Substantia nigra (tissue), 51 donors: ENCODE measurements at places on chromosomes 1 and 21.

GRCh38 chr1:230696722-230697437 lies 17.0 kb downstream of the AGT start:
- DNase-seq: no peak

GRCh38 chr1:68401506-68401905 lies 48.2 kb downstream of the RPE65 start:
- DNase-seq: no peak

DNA sequence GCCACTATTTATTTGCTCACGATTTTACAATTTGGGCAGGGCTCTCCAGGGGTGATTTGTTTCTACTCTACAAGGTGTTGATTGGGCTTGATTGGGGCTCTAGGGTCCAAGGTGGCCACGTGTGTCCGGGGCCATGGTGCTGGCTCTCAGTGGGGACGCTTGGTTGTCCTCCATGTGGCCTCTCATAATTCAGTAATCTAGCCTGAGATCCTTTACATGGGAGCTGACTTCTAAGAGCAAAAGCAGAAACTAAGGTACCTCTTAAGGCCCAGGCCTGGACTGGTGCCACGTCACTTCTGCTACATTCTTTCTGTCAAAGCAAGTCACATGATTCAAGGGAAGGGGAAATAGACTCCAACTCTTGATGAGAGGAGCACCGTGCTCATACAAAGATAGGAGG lies 8.1 kb upstream of the PSRC1 start:
- no peak for DNase-seq

GRCh38 chr1:235047331-235047871 lies 81.2 kb downstream of the TOMM20 start:
- no peak for DNase-seq

DNA sequence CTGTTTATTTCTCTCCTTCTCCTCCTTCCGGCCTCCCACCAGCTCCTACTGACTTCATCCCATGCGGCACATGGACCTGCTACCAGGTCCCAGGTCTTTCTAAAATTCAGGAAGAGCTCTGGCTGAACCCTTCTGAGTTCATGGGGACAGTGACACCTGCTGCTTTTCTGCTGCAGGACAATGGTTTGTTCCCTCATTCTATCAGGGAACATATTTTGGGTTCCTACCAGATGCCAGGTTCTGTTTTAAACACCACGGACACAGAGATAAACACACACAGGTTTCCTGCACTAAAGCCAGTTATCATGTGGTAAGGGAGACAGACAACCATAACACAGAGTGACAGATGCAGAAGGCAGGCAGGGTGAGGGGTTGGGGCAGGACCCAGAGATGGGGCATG lies 114.0 kb upstream of the RAB4A start:
- DNase-seq: no peak

- no peak for DNase-seq
Observed at GRCh38 chr1:181893937-181894336, 167.6 kb downstream of the ZNF648 start.

DNA sequence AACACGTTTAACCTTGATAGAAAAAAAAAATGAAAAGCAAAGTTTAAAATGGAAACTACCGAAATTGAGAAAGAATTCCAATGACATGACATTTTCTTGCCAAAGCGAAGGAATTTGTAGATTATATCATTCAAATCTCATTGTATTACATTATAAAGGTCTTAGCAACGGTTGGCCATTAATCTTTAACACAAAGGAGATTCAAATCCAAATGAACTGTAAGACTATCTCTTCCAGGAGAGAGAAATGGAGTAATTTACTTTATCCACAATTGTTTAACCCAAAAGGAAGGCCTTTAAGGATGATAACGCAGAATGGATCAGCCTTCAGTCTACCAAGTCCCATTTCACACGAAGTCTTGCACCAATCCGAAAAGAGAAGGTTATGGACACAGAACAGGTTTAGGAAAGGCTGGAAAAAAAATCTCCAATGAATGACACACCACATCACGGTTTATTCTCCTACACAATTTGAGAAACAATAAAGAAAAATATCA lies 1.5 kb downstream of the ENAH start:
- no peak for DNase-seq

DNA sequence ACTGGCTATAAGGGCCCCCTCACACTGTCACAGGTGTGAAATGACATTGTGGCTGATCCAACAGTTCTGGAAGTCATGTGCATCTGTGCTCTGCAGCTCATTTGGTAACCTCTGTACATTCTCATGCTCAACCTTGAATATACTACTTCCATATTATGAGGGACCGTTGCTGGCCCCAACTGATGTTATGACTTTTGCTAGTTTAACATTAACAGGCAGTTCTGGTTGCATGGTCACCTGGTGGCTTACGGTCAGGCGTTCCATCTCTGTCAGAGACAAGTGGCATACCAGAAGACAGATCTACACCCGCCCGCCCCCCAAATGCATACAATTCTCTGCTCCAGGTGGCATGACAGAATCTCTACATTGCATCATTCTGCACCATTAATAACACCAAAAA lies 6.0 kb upstream of the DIP2A start:
- DNase-seq: no peak

DNA sequence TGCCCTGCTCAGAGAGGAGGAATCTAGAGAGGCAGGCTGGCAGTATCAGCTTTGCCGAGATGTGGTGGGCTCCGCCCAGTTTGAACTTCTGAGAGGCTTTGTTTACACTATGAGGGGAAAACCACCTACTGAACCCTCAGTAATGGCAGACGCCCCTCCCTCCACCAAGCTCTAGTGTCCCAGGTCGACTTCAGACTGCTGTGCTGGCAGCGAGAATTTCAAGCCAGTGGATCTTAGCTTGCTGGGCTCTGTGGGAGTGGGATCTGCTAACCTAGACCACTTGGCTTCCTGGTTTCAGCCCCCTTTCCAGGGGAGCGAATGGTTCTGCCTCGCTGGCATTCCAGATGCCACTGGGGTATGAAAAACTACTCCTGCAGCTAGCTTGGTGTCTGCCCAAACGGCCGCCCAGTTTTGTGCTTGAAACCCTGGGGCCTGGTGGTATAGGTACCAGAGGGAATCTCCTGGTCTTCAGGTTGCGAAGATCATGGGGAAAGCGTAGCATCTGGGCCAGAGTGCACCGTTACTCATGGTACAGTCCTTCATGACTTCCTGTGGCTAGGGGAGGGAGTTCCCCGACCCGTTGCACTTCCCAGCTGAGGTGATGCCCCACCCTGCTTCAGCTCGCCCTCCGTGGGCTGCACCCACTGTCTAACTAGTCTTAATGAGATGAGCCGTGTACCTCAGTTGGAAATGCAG lies 43.6 kb downstream of the C21orf91 start:
- DNase-seq: no peak

DNA sequence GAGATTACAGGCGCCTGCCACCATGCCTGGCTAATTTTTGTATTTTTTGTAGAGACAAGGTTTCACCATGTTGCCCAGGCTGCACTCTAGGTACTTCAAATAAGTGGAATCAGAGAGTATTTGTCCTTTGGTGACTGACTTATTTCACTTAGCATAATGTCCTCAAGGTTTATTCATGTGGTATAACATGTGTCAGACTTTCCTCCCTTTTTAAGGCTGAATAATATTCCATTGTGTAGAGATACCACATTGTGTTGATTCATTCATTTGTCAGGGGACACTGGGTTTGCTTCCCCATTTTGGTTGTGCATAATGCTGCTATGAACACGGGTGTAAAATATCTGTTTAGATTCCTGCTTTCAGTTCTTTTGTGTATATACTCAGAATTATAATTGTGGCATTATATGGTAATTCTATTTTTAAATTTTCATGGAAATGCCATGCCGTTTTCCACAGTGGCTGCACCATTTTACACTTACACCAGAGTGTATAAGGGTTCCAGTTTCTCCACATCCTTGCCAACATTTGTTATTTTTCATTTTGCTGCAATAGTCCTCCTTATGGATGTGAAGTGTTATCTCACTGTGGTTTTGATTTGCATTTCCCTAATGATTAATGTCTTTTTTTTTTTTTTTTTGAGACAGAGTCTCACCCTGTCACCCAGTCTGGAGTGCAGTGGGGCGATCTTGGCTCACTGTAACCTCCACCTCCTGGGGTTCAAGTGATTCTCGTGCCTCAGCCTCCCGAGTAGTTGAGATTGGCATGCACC lies 35.1 kb downstream of the IL6R start:
- DNase-seq: no peak

DNA sequence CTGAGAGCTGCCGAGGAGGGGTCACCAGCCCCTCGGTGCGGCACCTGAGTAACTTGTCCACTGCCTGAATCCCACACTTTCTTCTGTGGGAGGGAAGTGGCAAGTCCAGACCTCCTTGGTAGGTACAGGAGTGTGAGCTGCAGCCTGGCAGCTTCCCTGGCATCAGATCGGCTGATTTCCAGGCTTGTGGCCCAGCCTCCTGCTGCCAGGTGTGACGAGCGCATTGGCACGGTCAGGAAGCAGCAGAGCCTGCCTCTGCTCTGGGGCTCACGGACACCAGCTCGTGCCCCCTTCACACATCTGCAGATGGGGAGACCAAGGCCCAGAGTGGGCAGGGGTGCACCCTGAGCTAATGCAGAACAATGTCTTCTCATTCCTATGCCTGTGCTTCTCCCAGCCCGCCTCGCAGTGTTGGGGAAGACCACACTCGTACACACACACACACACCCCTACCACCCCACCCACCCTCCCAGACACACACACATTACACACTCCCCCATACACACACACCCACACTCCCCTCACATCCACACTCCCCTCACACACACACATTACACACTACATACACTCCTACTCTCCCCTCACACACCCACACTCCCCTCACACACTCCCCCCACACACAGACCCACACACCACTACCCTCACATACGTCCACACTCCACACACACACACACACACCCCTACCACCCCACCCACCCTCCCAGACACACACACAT lies 33.1 kb upstream of the SELENON start:
- DNase-seq: no peak

- no peak for DNase-seq
Observed at GRCh38 chr1:100613817-100614559, 76.0 kb downstream of the GPR88 start.

GRCh38 chr1:24150234-24151174 lies 7.6 kb upstream of the IL22RA1 start:
- DNase-seq: peak; percentile 77

DNA sequence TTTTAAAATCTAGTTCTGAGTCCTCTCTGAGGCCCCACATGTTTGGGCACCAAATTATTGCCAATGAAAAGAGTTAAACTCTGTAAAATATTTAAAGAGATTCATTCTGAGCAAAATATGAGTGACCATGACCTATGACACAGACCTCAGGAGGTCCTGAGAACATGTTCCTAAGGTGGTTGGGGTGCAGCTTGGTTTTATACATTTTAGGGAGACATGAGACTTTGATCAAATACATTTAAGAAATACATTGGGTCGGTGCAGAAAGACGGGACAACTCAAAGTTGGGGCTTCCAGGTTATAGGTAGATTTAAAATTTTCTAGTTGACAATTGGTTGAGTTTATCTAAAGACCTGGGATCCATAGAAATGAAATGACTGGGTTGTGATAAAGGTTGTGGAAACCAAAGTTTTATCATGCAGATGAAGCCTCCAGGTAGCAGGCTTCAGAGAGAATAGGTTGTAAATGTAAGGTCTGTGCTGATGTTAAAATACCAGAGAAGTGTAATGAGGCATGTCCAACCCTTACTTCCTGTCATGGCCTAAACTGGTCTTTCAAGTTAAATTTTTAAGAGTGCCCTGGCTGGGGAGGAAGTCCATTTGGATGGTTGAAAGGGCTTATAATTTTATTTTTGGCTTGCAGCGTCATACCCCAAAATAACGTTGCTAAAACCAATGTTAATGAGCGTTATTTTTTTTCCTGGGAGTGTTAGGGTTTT lies 274.9 kb downstream of the NUF2 start:
- no peak for DNase-seq

GRCh38 chr1:155272466-155273342 lies 600 bp downstream of the CLK2 start:
- DNase-seq: peak; percentile 60

GRCh38 chr1:228059634-228060457 lies 22.7 kb upstream of the ARF1 start:
- DNase-seq: no peak

GRCh38 chr1:203340112-203340790 lies 10.7 kb downstream of the FMOD start:
- DNase-seq: peak; percentile 66

GRCh38 chr1:47580451-47580995 lies 142.7 kb downstream of the FOXD2 start:
- DNase-seq: no peak

GRCh38 chr21:43681650-43682049 lies 22.3 kb downstream of the RRP1B start:
- no peak for DNase-seq

DNA sequence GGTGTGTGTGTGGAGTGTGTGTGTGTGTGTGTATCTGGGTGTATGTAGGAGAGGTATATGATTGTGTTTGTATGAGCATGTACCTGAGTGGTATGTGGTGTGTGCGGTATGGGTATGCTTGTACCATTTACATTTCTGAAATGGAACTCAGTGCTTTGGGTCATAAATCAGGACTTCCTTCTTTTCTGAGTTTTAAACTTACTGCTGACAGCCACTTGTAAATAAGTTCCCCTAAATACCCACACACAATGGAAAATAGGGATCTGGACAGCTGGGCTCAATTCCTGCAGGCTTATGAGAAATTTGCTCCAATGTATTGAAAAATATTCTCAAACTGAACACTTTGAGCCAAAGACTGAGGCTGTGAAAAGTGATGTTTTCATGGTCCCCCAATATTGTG lies 293.6 kb downstream of the HLX start:
- no peak for DNase-seq

DNA sequence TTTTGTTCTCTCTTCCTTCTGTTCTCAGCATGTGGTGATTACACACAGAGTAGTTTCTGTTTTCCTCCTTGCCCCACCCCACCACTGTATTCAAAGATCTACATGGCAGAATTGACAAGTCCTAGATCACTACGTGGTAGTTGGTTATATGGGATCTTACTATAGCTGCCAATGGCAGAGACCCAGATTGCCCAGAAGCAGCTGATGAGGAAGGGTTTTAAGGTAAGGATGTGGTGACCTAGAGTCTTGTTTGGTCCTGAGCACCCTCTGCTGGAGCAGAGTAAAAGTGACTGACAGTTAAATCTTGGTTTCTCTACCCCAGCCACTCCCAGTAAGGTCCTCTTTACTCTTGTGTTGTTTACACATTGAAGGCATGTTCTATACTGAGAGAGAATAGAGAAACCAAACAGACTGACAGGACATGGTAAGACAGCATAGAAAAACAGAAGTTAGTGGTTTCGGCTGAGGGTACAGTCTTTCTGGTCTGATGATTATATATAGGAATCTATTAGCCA lies 22.8 kb upstream of the STRIP1 start:
- DNase-seq: no peak

- no peak for DNase-seq
Observed at GRCh38 chr1:232894436-232894835, 56.0 kb upstream of the NTPCR start.

DNA sequence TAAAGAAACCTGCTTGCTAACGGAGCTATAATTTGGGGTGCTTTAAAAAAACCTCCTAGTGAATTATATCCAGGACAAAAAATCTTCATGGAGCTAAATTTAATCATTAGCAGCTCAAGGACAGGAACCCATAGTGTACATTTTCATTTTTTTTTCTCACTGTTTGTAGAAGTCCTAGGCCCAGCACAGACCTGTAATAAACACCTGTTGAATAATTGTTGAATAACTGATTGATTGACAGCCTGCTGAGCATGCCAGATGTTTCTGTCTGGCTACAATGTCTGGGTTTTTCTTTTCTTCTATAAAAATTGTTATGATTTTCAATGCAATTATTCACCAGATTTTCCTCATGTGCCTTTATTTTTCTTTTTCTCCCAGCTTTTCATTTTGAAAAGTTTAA lies 10.9 kb upstream of the GALNT2 start:
- no peak for DNase-seq

- no peak for DNase-seq
Observed at GRCh38 chr21:34205811-34206571, 132.6 kb downstream of the MRPS6 start.
